Left hindlimb (tissue), 1 donor: ENCODE measurements at places on chromosomes 6 and 20.
A peak's percentile ranks its signal among the peaks of the same experiment; 100 is the strongest.

DNA sequence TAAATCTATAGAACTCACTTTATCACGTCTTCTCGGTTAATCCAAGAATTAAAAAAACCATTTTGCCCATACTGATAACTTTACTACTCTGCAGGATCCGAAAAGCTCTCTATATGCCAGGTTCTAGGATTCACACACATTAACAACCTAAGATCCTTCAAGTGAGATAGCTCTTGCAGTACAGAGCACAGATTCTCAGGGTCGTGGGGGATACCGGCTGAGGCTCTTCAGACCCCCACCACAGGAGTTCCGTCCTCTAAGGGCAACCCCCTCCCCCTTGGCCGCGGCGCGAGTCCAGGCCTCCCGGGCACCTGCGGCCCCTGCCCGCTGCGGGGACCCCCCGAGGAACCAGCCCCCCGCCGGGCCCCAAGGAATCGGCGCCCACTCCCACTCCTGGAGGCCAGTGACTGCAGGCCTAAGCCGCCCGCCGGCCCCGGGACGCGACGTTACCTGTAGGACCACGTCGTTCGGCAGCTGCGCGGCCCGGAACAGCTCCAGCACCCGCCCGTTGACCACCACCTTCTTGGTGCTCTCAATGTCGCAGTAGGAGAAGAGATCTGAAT lies 892 bp downstream of the REPS1 start:
- DNase-seq: peak; percentile 45

DNA sequence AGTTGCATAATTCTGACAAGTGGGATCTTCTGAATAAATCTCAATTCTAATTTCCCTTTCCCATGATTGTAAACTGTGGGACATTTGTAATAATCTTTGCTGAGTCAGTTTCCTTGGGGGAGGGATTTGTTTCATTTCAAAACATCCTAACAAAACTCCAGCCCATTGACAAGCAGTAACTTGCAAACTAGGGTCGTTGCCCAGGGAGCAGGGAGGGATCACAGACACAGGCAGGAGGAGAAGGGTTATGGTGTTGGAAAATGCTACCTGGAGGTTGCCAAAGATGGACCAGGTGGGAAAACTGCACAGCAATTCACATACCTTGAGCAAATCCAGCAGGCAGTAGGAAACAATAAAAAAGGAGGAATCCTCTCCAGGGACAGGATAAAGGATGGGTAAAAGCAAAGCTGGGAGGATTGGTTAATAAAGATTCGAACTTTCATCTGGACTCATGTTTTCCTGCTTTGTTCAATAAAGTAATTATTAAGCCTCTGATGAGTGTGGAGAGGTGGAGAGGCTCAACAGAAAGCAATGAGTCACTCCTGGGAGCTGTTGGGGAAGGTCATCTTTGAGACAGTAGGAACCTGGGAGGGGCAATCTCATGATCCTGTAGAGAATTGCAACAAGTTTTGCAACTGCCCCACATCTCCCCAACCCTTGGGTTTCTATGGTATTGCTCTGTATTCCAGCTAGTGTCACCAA lies 87.3 kb upstream of the AKIRIN2 start:
- DNase-seq: no peak

DNA sequence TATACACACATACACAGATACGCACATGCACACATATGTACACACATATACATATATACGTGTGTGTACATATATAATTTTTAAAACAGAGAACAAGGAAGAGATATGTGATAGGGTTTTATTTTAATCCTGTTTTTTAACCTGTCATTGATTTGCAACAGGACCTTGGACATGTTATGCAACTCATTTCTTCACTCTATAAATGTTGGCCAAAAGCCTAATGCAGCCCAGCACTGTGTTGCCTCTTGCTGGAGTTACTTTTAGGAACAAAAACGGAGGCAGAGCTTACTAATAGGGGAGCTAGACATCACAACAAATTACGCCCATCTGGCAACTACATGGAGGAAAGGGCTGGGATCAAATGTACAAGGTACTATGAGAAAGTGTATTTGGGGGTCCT lies 179.9 kb upstream of the TAB2 start:
- DNase-seq: no peak

GRCh38 chr20:17990278-17990972 lies 21.6 kb downstream of the MGME1 start:
- no peak for DNase-seq

- DNase-seq: no peak
Measured at GRCh38 chr6:168514216-168514615, 73.2 kb downstream of the SMOC2 start.

- peak; percentile 88 for DNase-seq
Measured at GRCh38 chr6:144008120-144008811, at the start of gene PLAGL1. Gene PLAGL1, minus strand, starts transcription at chr6:144008259. Its CDS starts 60,123 bp downstream, at chr6:143948136.
